ENCODE measurements at places on chromosomes 12 and 14. TPM values are rescaled to one million over a fixed set of nuclear protein-coding genes. Genes with fewer than 3 reads are reported as not detected.

Gene SLC6A15
- not detected for polyA plus RNA-seq

Gene RD3L
- not detected for polyA plus RNA-seq

Gene SERPINA3
- polyA plus RNA-seq: not detected

Gene TM7SF3
- 16.7 TPM for polyA plus RNA-seq

Gene KLRG1
- 3.4 TPM for polyA plus RNA-seq

Gene PTPN6
- polyA plus RNA-seq: 764 TPM

GRCh38 chr14:36807727-36808126, 146.1 kb downstream of the PAX9 start:
- no peak for DNase-seq
- H3K27me3 ChIP-seq: no peaks in the 10 kb centered on the region

GRCh38 chr14:94016446-94016976, 9.6 kb upstream of the OTUB2 start:
- H3K4me1 ChIP-seq: no peaks in the 10 kb centered on the region
- no peak overlapping the region for H3K27ac ChIP-seq

- no peaks in the 10 kb centered on the region for H3K36me3 ChIP-seq
- no peaks in the 10 kb centered on the region for H3K27me3 ChIP-seq
- DNase-seq: no peak
- H3K27ac ChIP-seq: no peak overlapping the region
Measured at GRCh38 chr12:34287986-34288962, 266.0 kb downstream of the ALG10 start.

GRCh38 chr12:28527631-28528249, 337.5 kb downstream of the CCDC91 start:
- no peak overlapping the region for H3K4me3 ChIP-seq
- H3K27ac ChIP-seq: no peak overlapping the region
- no peaks in the 10 kb centered on the region for H3K4me1 ChIP-seq
- H3K36me3 ChIP-seq: no peaks in the 10 kb centered on the region
- DNase-seq: no peak
- no peaks in the 10 kb centered on the region for H3K27me3 ChIP-seq

DNA sequence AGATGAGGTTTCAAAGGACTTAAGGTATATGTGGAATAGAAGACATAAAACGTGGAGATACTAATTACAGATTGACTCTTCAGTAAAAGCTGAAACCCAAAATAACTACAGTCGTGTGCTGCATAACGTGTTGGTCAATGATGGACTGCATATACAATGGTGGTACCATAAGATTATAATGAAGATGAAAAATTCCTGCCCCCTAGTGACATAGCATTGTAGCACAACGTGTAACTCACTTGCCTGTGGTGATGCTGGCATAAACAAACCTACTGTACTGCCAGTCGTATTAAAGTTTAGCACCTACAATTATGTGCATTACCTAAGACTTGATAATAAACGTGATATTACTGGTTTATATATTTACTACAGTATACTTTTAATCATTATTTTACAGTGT, 150.3 kb downstream of the LRRK2 start:
- no peak overlapping the region for H3K4me3 ChIP-seq
- H3K27ac ChIP-seq: no peak overlapping the region
- peaks cover 10% of the 10 kb centered on the region for H3K36me3 ChIP-seq
- H3K27me3 ChIP-seq: peaks cover 3% of the 10 kb centered on the region

DNA sequence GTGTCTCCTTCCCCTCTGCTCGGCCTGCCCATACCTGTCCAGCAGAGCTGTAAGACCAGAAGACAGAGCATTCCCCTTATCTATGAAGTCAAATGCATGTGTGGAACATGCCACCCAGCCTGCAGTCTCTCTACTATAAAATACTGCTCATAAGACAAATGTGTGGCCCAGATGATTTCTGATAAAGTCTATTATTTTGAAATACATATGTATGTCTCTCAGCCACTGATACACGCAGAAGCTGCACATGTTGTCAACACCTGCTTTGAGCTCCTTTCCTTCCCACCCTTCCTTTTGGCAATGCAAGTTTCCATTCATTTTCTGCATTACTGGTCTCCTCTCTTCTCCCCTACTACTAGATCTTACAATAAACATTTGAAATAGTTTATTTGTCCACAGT, 38.8 kb downstream of the NTF3 start:
- no peak overlapping the region for H3K4me3 ChIP-seq
- H3K4me1 ChIP-seq: no peaks in the 10 kb centered on the region
- DNase-seq: no peak
- H3K27ac ChIP-seq: no peak overlapping the region
- no peaks in the 10 kb centered on the region for H3K27me3 ChIP-seq
- no peaks in the 10 kb centered on the region for H3K36me3 ChIP-seq

GRCh38 chr12:100128512-100128908, 14.2 kb downstream of the BLTP3B start:
- peaks cover 44% of the 10 kb centered on the region for H3K4me1 ChIP-seq
- H3K4me3 ChIP-seq: peak overlapping the region; percentile 12
- no peaks in the 10 kb centered on the region for H3K27me3 ChIP-seq
- H3K27ac ChIP-seq: peak overlapping the region; percentile 45

- H3K4me1 ChIP-seq: peaks cover 34% of the 10 kb centered on the region
- peaks cover 21% of the 10 kb centered on the region for H3K36me3 ChIP-seq
- H3K4me3 ChIP-seq: no peak overlapping the region
- DNase-seq: peak; percentile 30
- no peaks in the 10 kb centered on the region for H3K27me3 ChIP-seq
Measured at GRCh38 chr12:48336061-48336460, 14.7 kb downstream of the ZNF641 start.

- H3K4me1 ChIP-seq: no peaks in the 10 kb centered on the region
- no peaks in the 10 kb centered on the region for H3K27me3 ChIP-seq
- H3K27ac ChIP-seq: no peak overlapping the region
- DNase-seq: no peak
Measured at GRCh38 chr14:102293781-102294180, 11.2 kb downstream of the MOK start.

DNA sequence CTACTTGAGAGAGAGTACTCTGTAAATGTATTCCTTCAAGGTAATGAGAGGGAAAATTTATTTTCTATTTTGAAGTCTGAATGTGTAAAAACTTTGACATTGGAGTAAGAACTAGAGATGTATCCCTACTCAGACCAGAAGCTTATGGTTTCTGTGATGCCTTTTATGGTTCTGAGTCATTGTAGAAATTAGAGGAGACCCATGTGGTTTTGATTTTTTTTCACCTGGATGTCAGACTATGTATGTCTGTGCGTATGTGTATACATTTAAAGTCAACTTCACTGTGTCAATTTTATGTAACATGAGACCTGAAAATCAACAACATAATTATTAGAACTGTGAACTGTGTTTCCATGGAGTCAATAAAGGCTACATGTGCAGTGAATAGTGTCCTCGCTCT, 302.0 kb downstream of the TRHDE start:
- no peaks in the 10 kb centered on the region for H3K36me3 ChIP-seq
- no peaks in the 10 kb centered on the region for H3K4me1 ChIP-seq
- no peak for DNase-seq

DNA sequence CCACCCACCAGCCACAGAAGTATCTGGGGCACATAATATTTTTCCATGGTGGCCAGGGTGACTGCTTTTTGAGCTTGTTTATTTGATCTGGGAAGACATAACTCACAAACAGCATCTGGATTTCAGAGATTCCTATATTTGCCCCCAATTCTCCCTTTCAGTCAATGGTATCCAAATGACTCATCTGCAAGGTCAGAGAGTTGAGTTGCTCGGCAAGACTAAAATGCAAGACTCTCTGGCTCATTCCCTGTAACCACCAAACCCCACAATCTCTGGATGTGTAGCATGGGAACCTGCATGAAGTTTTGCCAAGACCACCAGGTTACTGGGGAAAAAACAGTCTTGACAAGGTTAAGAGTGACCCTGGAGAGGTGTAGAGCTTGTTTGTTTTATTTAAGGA, 174.9 kb upstream of the FAR2 start:
- no peak for DNase-seq
- H3K36me3 ChIP-seq: no peaks in the 10 kb centered on the region
- H3K27ac ChIP-seq: no peak overlapping the region
- no peaks in the 10 kb centered on the region for H3K27me3 ChIP-seq

DNA sequence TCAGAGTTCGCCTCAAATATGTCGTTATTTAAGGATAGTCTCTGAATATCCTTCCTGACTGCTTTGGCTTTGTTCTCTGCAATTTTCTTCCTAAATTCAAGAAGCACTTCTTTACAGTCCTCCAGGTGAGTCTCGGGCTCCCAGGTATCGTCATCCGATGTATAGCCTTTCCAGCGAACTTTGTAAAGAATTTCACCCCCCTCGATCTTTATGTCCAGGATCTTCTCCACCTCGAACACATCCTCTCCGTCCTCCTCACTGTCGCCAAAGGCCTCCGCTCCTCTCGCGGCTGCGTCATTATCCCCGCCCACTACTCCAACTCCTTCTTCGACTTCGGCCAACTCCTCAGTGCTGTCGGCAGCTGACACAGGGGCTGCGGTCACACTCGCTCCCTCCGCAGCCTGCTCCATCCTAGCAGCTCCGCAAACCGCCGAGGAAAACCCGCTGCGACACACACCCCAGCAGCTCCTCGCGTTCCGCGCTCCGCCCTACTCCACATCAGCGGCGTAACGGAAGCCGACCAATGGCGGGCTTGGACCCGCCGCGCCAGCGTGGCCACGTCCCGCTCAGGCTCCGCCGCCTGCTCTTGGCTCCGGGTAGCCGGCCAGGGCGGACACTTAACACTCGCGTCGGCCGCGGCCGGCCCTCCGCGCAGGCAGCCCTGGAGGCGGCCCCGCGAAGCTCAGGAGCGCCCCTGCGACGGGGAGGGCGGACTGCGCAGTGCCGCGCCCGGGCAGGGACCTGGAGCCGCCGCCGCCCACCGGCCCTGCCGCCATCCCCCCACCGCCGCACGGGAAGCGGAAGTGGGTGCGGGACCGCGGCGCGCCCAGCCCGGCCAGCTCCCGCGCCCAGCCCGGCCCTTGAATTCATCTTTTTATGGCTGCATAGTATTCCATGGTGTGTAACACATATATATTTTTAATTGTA, 4.1 kb downstream of the CD163L1 start:
- peaks cover 13% of the 10 kb centered on the region for H3K4me1 ChIP-seq
- peak; percentile 37 for DNase-seq
- peaks cover 28% of the 10 kb centered on the region for H3K27me3 ChIP-seq

GRCh38 chr12:98402091-98402490, 113.3 kb upstream of the TMPO start:
- DNase-seq: no peak
- H3K36me3 ChIP-seq: no peaks in the 10 kb centered on the region
- H3K27me3 ChIP-seq: no peaks in the 10 kb centered on the region

DNA sequence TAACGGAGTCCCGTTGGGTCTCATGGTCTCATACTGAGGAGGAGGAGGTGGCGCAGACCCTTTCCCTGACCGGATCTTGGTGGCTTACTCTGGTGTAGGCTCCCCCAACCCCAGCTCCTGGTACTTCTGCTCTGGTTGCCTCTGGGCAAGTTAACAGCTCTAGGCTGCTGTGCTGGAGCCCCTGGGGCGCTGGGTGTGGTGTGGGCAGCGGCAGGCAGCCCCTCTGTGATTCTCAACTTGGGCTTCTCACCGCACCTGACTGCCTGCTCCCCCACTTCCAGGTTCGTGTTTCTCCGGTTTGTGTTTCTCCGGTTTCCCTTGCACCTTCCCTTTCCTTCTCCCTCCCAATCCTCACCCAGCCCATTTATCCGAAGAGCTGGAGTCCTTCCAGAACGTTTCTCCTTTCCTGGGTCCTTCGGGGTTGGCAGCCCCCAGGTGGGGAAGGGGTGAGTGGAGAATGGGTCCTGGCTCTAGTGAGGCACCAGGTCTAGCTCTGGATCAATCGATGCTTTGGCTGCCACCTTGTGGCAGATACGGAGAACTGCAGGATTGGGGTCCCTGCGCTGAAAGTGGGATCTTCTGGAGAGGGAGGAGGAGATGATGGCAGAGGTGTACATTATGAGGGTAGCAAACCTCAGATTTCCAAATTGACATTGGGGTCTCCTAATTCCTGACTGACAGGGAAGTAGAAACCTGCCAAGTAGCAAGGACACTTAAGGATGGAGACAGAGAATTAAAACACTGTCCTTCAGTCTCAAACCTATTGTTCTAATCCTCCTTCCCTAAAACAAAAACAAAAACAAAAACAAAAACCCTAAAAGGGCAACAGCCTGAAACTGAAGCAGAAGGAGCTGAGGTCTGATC, 8.3 kb downstream of the CISTR start:
- H3K27me3 ChIP-seq: peaks cover 86% of the 10 kb centered on the region
- no peaks in the 10 kb centered on the region for H3K4me1 ChIP-seq
- no peak overlapping the region for H3K27ac ChIP-seq
- H3K36me3 ChIP-seq: no peaks in the 10 kb centered on the region
- peak overlapping the region; percentile 39 for H3K4me3 ChIP-seq
- DNase-seq: peak; percentile 54

- no peak for DNase-seq
- H3K27me3 ChIP-seq: no peaks in the 10 kb centered on the region
- no peaks in the 10 kb centered on the region for H3K36me3 ChIP-seq
- H3K4me1 ChIP-seq: no peaks in the 10 kb centered on the region
- no peak overlapping the region for H3K27ac ChIP-seq
- H3K4me3 ChIP-seq: no peak overlapping the region
Measured at GRCh38 chr12:100927826-100928225, 133.2 kb downstream of the ANO4 start.

GRCh38 chr12:55830601-55831446, 1.4 kb upstream of the DNAJC14 start:
- no peaks in the 10 kb centered on the region for H3K36me3 ChIP-seq
- no peaks in the 10 kb centered on the region for H3K27me3 ChIP-seq
- peaks cover 49% of the 10 kb centered on the region for H3K4me1 ChIP-seq
- peak overlapping the region; percentile 97 for H3K4me3 ChIP-seq
- peak overlapping the region; percentile 87 for H3K27ac ChIP-seq

DNA sequence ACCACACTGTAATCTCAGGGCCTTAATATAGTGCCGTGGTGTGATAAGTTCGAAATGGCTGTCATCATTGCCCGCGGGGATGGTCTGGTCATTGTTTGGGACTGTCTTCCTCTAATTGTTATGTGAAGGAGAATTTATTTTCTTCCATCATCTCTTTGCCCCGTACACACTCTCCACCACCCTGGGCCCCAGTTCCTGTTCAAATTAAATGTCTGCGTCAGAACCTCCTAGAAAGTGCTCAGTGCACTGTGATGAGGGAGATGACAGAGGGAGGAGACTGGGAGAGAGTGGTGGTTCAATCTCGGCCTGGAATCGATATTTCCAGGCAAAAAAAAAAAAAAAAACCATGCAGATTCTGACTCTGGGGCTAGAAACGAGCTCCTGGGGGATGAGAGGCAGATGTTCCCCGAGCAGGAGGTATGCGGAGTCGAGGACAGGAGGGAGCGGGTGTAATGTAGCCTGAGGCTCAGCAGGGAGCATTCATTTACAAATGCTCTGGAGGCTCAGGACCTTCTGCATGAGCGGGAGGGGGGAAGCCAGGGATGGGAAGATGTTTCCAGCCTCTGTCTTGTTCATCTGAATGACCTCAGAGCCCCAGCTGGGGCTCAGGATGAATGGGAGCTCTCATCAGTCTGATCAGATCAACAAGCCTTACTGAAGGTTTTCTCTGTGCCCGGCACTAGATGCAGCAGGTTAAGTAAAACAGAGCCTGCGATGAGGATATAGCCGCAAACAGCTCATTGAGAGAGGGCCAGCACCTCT, 219.5 kb downstream of the TBX5 start:
- no peaks in the 10 kb centered on the region for H3K36me3 ChIP-seq
- H3K27ac ChIP-seq: no peak overlapping the region
- peaks cover 2% of the 10 kb centered on the region for H3K27me3 ChIP-seq
- H3K4me3 ChIP-seq: no peak overlapping the region
- no peak for DNase-seq

GRCh38 chr12:4471256-4471655, 25.6 kb upstream of the FGF6 start:
- peak; percentile 42 for DNase-seq
- peaks cover 69% of the 10 kb centered on the region for H3K27me3 ChIP-seq
- H3K36me3 ChIP-seq: no peaks in the 10 kb centered on the region
- H3K4me3 ChIP-seq: no peak overlapping the region

GRCh38 chr14:104770851-104771272, 17.9 kb downstream of the SIVA1 start:
- no peak overlapping the region for H3K27ac ChIP-seq
- peaks cover 9% of the 10 kb centered on the region for H3K4me1 ChIP-seq
- H3K4me3 ChIP-seq: no peak overlapping the region
- no peaks in the 10 kb centered on the region for H3K27me3 ChIP-seq
- DNase-seq: no peak
- H3K36me3 ChIP-seq: peaks cover 63% of the 10 kb centered on the region
